ENCODE measurements at places on chromosomes 11 and 22.

- DNase-seq: no peak
Measured at GRCh38 chr11:69630017-69630416, 10.9 kb upstream of the CCND1 start.

- no peak for DNase-seq
Measured at GRCh38 chr11:69916806-69917387, 97.7 kb upstream of the FGF3 start.

- DNase-seq: no peak
Measured at GRCh38 chr11:75013051-75013450, 24.3 kb downstream of the NEU3 start.

DNA sequence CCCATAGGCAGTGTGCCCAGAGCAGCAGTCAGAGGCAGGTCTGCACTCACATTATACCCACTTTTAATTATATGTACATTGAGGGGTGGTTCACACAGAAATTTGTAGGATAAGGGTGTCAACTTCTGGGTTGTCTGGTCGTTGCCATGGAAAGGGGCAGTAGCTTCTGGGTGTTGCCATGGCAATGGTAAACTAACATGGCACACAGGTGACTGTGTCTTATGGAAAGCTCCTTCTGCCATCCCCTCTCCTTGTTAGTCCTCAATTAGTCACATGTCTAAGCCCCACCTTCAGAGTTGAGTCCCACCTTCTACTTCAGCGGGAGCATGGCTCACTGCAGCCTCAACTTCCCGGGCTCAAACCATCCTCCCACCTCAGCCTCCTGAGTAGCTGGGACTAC, 56.3 kb upstream of the ATXN10 start:
- no peak for DNase-seq

GRCh38 chr11:94796863-94797262, 28.7 kb downstream of the AMOTL1 start:
- no peak for DNase-seq

DNA sequence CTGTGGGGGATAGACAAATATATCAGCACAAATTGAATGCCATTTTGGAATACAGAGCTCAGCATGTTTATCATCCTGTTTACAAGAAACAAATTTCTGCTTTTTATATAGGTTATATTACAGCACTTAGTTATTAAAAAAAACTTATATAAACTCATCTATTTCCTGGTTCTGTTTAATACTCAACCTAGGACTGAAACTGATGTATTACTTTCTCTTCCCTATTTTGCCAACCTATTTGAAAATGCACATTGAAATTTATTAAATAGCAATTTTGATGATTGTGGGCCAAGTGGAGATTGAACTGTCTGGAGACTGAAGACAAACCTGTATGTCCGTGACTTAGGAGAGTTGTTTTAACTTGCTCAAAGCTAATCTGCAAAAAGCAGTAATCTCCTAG, 288.3 kb upstream of the ANO3 start:
- no peak for DNase-seq

DNA sequence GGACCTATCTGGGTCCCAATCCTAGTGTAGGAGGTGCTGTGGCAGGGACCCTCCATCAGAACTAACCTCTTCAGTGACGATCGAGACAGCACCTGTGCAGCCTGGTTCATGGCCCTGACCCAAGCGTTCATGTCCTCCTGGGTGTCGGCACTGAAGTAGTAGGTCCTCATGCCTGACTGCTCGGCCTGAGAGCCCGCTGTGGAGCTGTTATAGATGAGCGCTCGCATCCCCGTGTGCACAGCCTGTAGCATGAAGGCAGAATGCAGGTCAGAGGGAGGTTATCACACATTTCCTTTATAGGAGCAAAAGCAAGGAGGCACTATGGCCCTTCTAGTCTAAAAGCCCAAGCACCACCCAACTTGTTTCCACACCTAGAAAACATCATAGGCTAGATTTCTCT, 103.0 kb downstream of the C11orf58 start:
- DNase-seq: no peak

DNA sequence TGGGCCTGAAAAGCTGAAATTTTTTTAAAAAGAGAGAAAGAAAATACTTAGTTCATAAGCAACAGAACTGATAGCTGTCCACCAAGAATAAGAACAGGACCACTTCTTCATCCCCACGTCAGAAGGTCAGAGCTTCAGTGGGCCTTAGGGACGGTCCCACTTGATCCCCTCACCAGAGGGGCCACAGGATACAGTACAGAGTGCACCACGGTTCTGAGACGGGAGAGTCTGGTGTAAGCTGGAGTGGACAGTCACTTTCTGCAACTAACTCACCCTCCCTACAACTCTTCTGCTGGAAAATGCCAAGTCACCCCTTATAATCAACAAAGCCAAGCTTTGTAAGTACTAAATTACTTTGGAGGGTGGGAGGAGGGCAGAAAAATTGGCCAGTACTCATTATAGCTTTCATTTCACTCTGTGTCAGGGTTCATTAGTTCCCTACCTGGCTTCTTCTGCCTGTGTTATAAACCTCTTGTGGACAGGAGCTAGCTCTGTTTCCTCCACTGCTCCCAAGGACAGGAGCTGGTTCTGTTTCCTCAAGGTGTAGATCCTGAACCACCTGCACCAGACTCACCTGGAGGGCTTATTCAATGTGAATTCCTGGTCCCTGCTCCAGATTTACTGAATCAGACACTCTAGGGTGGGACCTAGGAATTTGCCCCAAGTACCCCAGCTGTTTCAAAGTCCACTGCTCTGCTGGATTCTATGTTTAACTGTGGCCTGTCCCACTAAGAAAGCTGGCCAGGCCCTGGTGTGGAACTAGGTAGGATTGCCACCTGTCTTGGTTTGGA, 39.6 kb downstream of the SCGB1A1 start:
- no peak for DNase-seq

GRCh38 chr11:58024601-58025091, 965 bp downstream of the OR9Q1 start:
- no peak for DNase-seq
